CD8-positive, alpha-beta memory T cell (primary cell): ENCODE measurements at places on chromosomes 3 and 15. TPM values are rescaled to one million over a fixed set of nuclear protein-coding genes. Genes with fewer than 3 reads are reported as not detected.

DNA sequence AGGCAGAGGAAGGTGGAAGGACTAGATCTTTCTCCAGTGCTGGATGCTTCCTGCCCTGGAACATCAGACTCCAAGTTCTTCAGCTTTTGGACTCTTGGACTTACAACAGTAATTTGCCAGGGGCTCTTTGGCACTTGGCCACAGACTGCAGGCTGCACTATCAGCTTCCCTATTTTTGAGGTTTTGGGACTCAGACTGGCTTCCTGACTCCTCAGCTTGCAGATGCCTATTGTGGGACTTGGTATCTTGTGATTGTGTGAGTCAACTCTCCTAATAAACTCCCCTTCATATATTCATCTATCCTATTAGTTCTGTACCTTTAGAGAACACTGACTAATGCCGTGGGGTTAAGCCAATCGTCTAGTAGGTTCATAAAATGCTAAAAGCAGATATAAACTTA, 8.8 kb upstream of the B3GNT5 start:
- H3K36me3 ChIP-seq = no peaks in the 10 kb centered on the region
- DNase-seq = no peak
- no peaks in the 10 kb centered on the region for H3K27me3 ChIP-seq
- no peak overlapping the region for H3K27ac ChIP-seq

- no peaks in the 10 kb centered on the region for H3K4me1 ChIP-seq
- no peak for DNase-seq
- no peaks in the 10 kb centered on the region for H3K36me3 ChIP-seq
- H3K27ac ChIP-seq = no peak overlapping the region
- H3K4me3 ChIP-seq = no peak overlapping the region
Measured at GRCh38 chr3:53592862-53593261, 98.5 kb downstream of the CACNA1D start.

DNA sequence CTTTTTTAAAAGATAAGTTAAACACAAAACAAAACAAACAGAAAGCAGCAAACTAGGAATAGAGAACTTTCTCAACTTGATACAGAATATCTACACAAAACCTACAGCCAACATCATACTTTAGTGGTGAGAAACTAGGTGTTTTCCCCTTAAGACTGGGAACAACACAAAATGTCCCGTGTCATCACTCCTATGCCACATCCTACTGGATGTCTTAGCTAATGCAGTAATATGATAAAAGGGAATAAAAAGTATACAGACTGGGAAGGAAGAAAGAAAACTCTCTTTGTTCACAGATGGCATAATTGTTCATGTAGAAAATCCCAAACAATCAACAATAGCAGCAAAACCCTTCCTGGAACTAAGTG, 45.9 kb downstream of the TMEM45A start:
- no peak for DNase-seq
- no peak overlapping the region for H3K27ac ChIP-seq
- no peaks in the 10 kb centered on the region for H3K4me1 ChIP-seq
- H3K27me3 ChIP-seq = no peaks in the 10 kb centered on the region

DNA sequence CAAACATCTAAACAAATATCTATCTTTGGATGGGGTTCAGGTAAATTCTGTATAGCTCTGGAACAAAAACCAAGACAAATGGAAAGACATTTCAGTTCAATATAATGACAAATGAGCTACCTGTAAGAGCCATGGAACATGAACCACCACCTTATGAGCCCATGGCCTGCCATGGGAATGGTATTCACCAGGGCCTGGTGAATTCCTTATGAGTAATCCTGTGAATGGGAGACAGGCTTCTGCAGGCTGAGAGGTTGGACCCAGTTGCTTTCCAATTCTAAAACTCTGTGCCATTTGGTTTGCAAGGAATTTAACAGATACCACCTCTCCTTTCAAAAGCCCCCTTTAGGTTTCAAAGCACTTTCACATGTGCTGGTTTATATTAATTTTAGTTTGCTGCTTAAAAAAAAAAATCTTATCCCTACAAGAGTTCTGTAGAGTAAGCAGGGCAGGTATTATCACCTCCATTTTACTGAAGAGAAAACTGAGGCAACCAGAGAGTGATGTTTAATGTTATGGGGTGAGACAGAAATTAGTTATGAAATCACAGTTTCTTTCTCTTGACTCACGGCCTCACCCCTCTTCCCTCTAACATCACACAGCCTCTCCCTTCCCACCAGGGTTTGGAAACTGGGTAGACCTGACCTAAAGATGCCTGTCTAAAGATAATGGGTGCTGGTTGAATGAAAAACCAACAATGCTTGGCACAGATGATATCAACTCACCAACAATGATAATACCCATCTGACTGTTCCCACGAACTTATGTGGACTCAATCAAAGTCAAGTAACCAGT, 397.6 kb upstream of the WNT5A start:
- H3K4me3 ChIP-seq = no peak overlapping the region
- H3K36me3 ChIP-seq = no peaks in the 10 kb centered on the region
- H3K4me1 ChIP-seq = no peaks in the 10 kb centered on the region
- no peak for DNase-seq
- no peak overlapping the region for H3K27ac ChIP-seq

DCP1A gene
- total RNA-seq = 40.1 TPM
